ENCODE measurements at places on chromosomes 7 and 10.

GRCh38 chr7:42739638-42740037, 172.2 kb downstream of the C7orf25 start:
- no peak for DNase-seq

- no peak for DNase-seq
Measured at GRCh38 chr7:5212633-5213285, 22.7 kb downstream of the WIPI2 start.

DNA sequence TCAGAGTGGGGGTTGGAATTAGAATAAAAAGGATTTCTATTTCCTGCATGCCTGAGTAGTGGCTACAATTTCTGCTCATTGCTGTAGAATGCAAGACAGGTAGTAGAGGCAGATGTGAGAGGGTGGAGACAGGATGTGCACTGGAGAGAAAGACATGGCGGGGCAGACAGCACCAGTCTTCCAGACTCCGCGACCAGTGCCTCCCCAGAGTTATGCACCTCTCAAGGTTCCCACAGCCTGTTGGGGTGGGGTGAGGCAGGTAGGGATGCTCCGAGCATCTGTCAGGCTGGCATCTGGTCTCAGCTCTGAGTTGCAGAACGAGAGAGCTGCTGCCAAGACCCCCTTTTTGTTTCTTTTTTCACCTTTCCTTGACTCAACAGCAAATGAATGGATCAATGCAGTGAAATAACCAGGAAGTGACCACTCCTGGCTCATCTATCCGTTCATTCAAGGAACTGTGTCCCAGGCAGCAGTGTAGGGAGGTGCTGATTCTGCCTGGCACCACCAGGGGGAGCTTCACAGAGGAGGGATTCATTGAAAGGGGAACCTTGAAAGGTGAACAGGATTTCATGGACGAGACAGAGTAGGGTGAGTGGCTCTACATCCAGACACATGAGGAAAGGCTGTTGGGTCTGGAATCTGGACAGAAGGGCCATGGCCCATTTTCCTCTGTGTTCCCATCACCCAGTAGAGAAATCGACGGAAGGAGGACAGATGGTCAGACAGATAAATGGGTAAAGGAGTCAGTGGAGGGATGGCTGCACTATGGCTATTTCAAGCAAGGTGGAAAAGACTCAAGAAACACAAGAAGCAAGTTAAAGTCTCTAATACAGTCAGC, 17.2 kb upstream of the SLC18A3 start:
- DNase-seq = peak; percentile 46

DNA sequence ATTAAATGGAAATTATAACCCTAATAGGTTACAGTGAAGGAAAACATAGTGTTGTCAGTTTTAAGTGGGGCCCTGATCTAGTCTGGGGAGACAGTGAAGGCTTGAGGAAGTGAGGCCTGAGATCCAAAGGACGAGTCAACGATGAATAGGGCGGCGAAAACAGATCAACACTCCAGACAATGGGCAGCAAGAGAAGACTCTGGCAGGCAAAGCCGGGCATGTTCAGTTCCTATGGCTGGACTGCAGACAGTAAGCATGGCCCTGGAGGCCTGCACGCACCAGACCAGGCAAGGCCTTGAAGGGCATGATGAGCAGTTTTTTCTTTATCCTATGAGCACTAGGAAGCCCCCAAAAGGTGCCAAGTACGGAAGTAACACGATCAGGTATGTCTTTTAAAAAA, 127.8 kb downstream of the RNF216 start:
- DNase-seq = no peak

DNA sequence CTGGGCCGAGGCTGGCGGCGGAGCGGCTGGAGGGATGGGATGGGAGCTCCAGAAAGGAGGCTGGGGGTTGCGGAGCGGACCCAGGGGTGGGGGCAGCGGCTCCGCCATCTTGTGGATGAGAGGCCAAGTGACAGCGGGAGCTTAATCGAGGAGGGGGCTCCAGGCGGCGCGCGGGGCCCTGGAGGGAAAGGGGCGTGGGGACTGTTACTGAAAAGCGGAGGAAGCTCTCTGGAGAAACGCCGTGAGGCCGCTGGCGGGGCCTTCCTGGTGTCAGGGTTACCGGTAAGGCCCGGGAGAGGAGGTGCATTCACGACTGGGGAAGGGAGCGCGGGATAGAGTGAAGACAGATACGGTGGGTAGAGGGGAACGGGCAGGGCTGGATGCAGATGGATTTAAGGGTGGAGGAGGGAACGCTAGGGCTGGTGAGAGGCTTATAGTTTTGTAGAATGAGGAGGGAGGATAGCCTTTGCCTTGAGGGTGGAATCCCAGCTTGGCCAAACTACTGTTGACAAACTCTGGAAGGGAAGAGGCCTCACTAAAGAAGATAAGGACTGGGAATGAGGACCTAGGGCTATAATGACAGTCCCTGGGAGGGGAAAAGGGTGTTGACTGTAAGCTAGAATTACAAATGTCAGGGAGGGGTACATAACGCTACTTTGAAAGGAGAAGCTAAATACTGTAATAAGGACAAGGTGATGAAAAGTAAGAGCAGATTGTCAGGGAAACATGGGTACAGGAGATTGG, 535 bp downstream of the BTRC start:
- peak; percentile 26 for DNase-seq

DNA sequence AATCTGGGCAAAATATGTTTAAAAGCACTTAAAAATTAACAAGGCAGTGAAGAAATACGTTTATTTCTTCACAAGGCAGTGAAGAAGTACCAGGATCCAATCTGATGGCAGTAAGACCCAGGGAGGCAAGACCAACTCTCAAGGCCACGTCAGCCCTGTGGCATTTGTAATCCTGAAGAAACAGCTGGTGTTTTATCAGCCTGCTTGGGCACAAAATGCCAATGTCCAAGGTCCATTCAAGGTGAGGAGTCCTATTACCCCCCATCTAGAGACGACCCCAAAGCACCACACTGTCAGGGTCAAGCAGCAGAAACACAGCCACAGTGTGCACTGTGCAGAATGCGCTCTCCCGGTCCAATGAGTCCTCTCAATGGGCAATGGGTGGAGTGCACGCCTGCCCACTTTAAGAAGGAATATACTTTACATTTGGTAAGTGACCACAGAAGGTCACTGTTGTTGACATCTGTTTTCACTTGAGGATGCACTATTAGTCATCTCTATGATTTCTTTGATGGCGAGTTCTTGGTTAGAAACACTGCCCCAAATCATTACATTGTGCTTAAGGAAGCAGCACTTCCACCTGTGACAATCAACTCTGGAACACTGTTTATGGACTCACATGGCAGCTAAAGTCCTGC, 12.8 kb downstream of the CPXM2 start:
- DNase-seq = no peak

GRCh38 chr7:99137411-99138180, 6.3 kb downstream of the SMURF1 start:
- no peak for DNase-seq

DNA sequence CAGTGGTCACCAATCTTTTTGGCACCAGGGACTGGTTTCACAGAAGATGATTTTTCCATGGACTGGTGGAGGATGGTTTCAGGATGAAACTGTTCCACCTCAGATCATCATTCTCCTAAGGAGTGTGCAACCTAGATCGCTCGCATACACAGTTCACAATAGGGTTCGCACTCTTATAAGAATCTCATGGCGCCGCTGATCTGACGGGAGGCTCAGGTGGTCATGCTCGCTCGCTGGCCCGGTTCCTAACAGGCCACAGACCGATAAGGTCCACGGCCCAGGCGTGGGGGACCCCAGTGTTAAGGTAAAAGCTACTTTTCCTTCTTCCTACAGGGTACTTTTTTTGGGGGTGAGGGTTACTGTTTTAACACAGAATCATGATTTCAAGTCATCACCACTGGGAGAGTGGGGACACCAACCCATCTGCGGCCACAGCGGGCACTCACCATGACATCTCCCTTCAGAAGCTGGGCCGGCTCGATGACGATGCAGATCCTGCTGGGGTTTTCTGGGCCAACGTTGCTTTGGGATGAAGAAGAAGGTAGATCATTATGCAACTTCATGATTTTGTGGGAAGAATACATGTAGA, 170.5 kb downstream of the TNS3 start:
- no peak for DNase-seq

- no peak for DNase-seq
Measured at GRCh38 chr10:128386231-128386630, 260.0 kb upstream of the MKI67 start.

DNA sequence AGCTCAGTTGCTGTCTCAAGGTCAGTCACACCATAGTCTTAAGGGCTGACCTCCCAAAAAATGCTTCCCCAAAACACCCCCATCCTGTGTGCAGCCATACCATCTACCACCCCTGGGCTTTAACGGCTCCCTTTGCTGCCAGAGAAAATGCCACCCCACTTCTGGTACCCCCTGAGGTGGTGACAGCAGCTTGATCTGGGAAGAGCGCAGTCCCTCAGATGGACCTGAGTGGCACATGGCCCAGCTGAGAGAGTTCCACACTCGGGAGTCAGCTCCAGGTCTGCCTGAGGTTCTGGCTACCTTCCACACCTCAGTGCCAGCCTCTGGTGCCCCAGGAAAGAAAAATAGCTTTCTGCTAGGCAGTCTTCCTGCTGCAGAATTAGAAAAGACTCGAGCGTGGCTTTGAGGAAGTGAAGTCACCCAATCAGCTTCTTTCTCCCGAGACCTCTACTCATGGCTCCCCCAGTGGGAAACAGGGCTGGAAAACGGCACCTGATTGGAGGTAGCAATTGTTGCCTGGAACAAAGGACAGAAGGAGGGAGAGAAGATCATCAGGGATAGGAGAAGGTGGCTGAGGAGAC, 151.7 kb downstream of the ARHGAP21 start:
- DNase-seq = no peak

DNA sequence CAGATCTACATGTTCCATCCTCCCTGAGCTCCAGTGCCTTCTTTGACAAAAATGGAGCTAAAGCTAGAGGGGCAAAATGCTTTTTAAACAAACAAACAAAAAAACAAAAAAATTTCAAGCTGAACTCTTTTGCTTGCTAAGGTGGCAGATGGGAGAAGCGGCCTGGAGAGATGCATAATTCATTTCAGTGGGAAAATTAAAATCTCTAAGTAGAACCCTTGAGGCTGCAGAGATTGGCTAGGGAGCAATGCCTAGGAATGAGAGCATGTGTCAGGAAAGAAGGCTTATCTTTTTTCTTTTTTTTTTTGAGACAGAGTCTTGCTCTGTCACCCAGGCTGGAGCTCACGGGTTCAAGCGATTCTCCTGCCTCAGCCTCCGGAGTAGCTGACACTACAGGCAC, 46.4 kb upstream of the SAMD8 start:
- no peak for DNase-seq

- DNase-seq = no peak
Measured at GRCh38 chr10:7030134-7030855, 380.5 kb downstream of the SFMBT2 start.

GRCh38 chr7:37193775-37194135, 254.9 kb downstream of the ELMO1 start:
- DNase-seq = no peak

GRCh38 chr7:96219378-96220130, 102.3 kb downstream of the SLC25A13 start:
- no peak for DNase-seq

DNA sequence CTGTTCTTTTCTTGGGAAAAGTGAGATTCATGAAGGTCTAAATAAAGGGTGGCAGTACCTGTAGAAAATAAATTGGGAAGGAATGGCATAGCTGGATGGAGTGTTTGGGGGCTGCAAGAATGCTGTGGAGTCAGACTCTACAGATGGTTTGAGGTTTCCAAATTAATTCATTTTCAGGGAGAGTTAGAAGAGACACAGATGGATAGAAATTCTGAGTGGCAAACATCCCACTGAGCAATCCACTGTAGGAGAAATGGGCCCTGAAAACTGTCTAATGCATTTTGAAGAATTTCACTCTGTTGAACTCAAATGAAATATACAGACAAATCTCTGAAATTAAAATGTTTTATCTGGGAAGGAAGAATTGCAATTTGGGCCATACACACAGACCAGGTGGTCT, 16.9 kb upstream of the NFE2L3 start:
- no peak for DNase-seq

DNA sequence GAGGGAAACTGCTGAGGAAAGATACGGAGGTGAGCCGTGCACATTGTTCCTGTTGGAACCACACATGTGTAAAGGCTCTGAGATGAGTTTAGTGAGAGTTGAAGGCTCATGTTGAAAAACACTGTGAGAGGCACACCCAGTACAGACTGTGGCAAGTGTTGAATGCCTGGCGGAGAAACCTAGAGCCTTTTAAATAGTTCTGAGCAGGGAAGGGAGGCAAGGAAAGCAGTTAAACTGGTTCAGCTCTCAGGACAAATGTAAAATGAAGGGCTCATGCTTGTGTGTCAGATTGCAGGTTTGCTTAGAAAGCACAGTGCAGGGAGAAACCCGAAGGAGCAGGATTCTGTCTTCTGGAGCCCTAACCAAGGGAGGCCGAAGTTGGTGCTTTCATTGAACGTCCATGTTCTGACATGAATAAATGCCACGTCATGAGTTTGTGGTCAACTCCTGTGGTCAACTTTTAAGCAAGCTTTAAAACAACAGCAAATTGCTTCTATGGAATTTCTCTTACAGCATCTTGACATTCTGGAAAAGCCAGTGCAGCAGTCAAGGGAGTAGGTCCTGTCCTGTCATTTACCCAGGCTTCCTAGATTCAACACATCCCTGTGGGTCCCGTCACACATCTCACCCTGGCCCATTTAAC, 650.9 kb upstream of the GALNT17 start:
- no peak for DNase-seq

DNA sequence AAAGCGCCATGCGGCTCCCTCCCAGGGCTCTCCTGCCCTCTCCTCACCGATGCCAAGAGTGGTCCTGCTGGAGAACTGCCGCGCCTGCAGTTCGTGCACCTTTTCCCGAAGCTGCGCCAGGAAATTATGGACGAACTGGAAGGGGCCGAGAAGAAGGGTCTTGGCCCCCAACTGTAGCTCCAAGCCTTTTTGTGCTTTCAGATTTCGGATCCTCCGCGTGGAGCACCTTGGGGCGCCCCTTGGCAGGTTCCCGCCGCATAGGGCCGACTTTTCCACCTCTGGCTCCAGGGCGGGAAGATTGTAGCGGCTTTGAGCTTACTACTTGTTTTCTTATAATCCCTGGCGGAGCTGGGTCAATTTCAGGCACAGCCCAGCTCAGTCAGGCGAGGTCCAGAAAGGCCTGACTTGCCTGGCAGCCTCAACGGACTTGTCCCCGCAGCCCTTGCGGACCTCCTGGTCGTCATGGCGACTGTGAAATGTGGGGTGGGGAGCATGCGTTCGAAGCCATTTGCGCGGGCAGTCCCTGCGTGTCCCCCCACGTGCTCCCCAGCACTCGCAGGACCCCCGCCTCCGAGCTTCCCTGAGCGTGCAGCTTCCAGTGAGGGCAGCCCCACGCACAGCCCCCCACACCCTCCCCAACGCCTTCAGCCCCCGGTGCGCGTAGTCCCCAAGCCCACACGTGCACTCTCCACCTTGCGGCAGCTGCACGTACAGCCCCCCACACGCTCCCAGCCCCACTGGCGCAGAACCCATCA, 129.9 kb downstream of the KBTBD2 start:
- no peak for DNase-seq

GRCh38 chr10:62726142-62726541, 78.4 kb upstream of the ADO start:
- no peak for DNase-seq

Measured in HuH-7.5 (cell line).